Thymus (tissue), 14 donors: ENCODE measurements at places on chromosomes 16 and 17.

DNA sequence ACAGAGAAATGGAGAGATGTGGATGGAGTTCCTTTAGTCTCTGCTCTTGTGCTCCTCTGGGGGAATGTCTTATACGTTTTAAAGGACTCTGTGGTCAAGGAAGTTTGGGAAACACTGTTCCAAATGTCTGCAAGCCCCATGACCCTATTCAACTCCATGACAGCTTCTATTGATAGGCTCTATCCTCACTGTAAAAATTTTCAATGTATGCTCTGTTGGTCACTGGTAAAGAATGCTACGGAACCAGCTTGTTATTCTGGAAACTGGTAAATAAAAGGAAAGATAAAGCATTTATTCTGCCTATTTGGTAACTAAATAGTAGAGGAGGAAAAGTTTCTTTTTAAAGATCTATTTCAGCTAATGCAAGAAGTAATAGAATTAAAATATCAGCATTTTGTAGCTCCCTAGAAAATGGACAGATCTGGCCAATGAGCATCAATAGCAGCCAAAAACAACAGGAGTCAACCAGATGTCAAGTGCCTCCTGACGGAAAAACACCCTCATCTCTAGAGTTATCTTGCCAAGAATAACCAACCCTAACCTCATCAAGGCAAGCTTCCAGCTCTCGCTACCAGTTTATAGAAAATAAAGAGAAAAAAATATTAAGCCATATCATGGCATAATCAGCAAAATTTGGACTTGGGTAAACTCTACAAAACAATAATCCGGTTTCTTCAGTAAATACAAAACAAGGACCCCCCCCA, 16.1 kb downstream of the GDE1 start:
- no peak overlapping the region for H3K27ac ChIP-seq
- peaks cover 28% of the 10 kb centered on the region for H3K36me3 ChIP-seq
- no peak for DNase-seq
- no peak overlapping the region for H3K4me3 ChIP-seq
- no peaks in the 10 kb centered on the region for H3K27me3 ChIP-seq

- H3K27me3 ChIP-seq, result no peaks in the 10 kb centered on the region
- H3K27ac ChIP-seq, result no peak overlapping the region
- no peak overlapping the region for H3K4me3 ChIP-seq
- H3K4me1 ChIP-seq, result no peaks in the 10 kb centered on the region
- DNase-seq, result no peak
Observed at GRCh38 chr17:58227733-58228132, 8.7 kb upstream of the MKS1 start.

DNA sequence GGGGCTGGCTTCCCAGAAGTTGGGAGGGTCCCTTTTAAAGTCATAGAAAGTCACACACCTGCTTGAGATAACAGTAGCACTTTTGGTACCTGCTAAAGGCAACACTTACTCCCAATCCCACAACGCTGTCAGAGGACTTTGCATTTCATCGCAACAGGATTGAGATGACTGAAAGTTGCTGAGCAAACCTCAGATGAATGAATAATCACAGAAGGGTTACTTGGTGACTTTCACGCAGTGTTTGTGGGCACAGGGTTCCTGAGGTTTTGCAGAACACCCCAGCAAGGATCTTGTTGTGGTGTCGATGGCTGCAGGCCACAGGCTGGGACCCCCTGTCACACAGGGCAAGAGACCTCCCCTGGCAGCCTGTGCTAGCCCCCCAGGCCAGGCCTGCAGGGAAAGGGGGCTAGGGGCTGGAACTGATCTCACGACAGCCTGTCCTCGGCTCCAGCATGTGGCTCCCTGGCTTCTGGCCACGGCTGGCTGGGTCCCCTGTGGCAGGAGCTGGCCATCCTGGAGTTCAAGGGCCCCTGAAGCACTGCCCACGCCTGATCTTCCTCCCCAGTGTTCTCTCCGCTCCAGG, 79.4 kb upstream of the CBX4 start:
- H3K36me3 ChIP-seq, result no peaks in the 10 kb centered on the region
- no peak for DNase-seq
- H3K4me3 ChIP-seq, result no peak overlapping the region

- H3K27ac ChIP-seq, result peak overlapping the region; percentile 80
- DNase-seq, result no peak
- H3K27me3 ChIP-seq, result no peaks in the 10 kb centered on the region
- peaks cover 10% of the 10 kb centered on the region for H3K36me3 ChIP-seq
- peaks cover 39% of the 10 kb centered on the region for H3K4me1 ChIP-seq
Observed at GRCh38 chr16:74999609-75000480, 1.0 kb downstream of the ZNRF1 start.

- H3K4me1 ChIP-seq, result no peaks in the 10 kb centered on the region
- no peak overlapping the region for H3K4me3 ChIP-seq
- H3K27me3 ChIP-seq, result no peaks in the 10 kb centered on the region
- no peak overlapping the region for H3K27ac ChIP-seq
- no peak for DNase-seq
Observed at GRCh38 chr17:18176176-18176575, 7.5 kb upstream of the ALKBH5 start.

DNA sequence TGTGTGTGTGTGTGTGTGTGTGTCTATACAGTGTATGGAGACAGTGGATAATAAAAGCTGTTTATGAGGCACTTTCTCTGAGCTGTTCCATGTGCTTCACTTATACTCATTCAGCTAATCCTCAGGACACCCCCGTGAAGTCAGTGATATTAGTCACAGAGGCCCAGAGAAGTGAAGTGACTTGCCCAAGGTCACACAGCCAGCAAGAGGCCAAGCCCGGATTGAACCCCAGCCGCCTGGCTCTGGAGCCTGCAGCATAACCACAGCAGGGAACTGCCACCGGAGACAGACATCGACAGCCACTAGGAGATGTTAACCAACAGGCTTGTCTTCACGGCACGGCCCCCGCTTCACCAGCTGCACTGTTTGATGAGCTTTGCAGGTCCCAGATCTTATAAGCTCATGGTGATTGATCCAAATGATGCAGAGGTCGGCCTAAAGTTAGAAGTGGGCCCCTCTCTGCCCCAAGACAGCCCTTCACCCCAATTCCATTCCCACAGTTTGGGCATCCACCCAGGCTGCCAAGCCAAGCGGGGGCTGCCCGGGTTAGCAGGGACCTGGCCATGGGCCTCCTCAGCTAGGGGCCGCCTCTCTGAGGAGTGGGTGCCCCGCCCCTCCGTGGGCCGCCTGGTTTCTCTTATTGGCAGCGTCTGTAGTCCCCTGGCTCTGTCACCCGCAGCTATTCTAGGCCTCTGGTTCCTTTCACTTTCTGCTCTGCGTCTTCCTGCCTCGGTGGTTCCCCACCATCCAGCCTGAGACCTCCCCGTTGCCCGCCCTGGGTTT, 30.9 kb downstream of the SOCS1 start:
- no peaks in the 10 kb centered on the region for H3K36me3 ChIP-seq
- H3K27me3 ChIP-seq, result no peaks in the 10 kb centered on the region
- H3K27ac ChIP-seq, result peak overlapping the region; percentile 97
- H3K4me3 ChIP-seq, result peak overlapping the region; percentile 30
- DNase-seq, result peak; percentile 94

- no peak overlapping the region for H3K27ac ChIP-seq
- no peaks in the 10 kb centered on the region for H3K36me3 ChIP-seq
- no peak overlapping the region for H3K4me3 ChIP-seq
- DNase-seq, result no peak
- H3K27me3 ChIP-seq, result no peaks in the 10 kb centered on the region
- no peaks in the 10 kb centered on the region for H3K4me1 ChIP-seq
Observed at GRCh38 chr16:4142268-4142667, 26.0 kb upstream of the ADCY9 start.

DNA sequence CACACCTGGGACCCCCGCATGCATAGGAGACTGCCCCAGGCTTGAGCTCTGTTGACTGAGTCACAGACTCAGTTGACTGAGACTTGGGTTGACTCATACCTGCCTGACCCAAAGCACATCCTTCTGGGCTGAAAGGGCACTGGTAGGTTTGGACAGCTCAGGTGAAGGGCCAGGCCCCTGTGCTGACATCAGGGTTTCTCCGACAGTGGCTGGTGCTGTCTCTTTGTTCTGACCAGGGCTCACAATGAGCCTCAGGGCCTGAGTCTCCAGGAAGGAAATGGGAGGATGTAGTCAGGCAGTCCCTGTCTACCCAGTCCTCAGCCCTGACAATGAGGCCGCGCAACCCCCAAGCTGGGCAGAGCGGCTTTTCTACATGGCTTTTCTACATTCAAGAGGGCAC, 6.5 kb downstream of the SPNS2 start:
- no peaks in the 10 kb centered on the region for H3K36me3 ChIP-seq
- no peak for DNase-seq
- H3K27ac ChIP-seq, result no peak overlapping the region
- H3K27me3 ChIP-seq, result peaks cover 16% of the 10 kb centered on the region

DNA sequence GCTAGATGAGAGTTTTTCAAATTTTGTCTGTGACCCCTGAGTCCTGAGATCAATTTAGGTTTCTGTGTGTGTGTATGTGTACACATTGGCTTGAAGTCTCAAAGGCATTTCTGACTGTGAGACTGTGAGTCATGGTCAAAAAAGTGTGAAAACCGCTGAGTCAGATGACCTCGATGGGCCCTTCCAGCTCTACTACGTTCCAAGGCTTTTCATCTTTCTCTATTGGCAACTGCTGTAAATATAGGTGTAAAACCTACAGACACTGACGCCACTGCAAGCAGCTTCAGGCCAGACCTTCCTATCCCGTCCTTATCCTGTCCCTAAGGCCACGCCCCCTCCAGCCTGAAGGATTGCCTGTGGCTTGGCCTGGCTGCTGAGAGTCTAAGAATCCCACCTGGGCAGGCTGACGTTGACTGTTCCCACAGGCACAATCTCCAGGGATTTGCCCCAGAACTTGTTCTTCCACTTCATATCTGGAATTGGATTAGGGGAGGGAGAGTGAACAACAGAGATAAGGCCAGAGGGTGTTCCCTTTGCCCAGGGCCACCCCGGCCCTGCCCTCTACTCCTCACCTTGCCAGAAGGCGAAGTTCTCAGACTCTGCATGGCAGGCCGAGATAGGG, 11.3 kb downstream of the OSBPL7 start:
- no peak for DNase-seq
- H3K4me3 ChIP-seq, result no peak overlapping the region
- H3K36me3 ChIP-seq, result peaks cover 51% of the 10 kb centered on the region
- no peaks in the 10 kb centered on the region for H3K4me1 ChIP-seq
- no peak overlapping the region for H3K27ac ChIP-seq

DNA sequence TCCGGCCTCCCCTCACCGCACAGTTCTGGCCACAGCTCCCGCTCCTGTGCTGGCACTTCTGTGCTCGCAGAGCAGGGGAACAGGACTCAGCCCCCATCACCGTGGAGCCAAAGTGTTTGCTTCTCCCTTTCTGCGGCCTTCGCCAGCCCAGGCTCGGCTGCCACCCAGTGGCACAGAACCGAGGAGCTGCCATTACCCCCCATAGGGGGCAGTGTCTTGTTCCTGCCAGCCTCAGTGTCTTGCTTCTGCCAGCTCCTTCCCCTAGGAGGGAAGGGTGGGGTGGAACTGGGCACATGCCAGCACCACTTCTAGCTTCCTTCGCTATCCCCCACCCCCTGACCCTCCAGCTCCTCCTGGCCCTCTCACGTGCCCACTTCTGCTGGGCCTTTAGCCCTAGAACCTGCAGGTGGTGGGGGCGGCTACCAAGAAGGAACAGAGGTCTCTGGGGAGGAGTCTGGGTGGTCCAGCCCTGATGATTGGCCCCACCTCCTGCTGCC, 645 bp upstream of the ELMO3 start:
- H3K4me1 ChIP-seq, result peaks cover 3% of the 10 kb centered on the region
- H3K27me3 ChIP-seq, result no peaks in the 10 kb centered on the region
- DNase-seq, result no peak
- no peak overlapping the region for H3K27ac ChIP-seq
- H3K36me3 ChIP-seq, result peaks cover 77% of the 10 kb centered on the region

GRCh38 chr17:71109697-71110096, 940.4 kb downstream of the KCNJ2 start:
- H3K4me3 ChIP-seq, result no peak overlapping the region
- DNase-seq, result no peak
- no peaks in the 10 kb centered on the region for H3K36me3 ChIP-seq
- no peaks in the 10 kb centered on the region for H3K27me3 ChIP-seq

- no peak for DNase-seq
- H3K27ac ChIP-seq, result no peak overlapping the region
- no peaks in the 10 kb centered on the region for H3K4me1 ChIP-seq
- peaks cover 5% of the 10 kb centered on the region for H3K36me3 ChIP-seq
- H3K4me3 ChIP-seq, result no peak overlapping the region
- H3K27me3 ChIP-seq, result no peaks in the 10 kb centered on the region
Observed at GRCh38 chr17:62663304-62663703, 35.8 kb downstream of the MRC2 start.

DNA sequence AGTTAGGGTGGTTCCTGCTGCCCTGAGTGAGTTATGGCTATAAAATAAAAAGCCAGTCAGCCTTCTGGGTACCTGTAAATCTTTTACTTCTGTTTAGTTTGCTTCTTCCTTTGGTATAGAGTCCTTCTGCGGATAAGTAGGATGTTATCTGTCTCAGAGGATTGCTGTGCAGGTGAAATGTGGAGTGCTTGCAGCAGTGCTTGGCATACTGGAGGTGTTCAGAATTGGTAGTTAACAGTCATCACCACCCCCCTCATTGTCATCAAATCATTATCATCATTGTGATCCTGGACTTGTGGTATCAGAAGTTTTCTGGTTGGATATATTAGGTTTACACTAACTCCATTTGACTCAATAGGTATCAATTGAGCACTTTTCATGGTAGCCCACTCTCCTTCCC, 2.6 kb downstream of the LCMT1 start:
- no peak overlapping the region for H3K27ac ChIP-seq
- DNase-seq, result no peak
- H3K36me3 ChIP-seq, result peaks cover 10% of the 10 kb centered on the region
